Left renal cortex interstitium (tissue), 4 donors: ENCODE measurements at places on chromosomes 2 and 18. TPM values are rescaled to one million over a fixed set of nuclear protein-coding genes. Genes with fewer than 3 reads are reported as not detected.

DNA sequence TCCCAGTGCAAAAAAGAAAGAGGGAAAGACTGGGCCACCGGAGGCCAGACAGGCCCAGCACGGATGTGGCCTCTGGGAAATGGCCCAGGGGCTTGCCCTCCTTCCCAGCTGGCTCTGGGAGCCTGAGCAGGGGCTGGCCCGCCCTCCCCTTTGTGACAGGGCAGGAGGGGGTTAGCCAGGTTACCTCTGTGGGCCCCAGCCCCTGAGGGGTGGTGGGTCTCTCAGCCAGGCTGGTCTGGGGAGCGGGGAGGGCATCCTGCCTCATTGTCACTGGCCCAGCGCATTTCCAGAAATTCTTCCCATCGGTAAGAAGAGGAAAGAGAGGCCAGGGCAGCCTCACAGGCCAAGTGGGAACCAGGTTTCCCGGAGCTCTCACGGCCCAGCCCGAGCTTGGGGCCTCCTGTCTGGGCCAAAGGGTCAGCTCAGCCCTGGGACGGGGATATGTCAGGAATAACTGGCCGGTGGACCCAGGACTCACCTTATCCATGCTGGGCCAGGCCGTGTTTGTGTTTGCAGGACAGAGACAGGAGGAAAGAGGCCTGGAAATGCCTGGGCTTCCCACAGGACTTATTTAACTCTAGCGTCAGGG, 182.2 kb downstream of the ZFP36L2 start:
- no peak for DNase-seq

DNA sequence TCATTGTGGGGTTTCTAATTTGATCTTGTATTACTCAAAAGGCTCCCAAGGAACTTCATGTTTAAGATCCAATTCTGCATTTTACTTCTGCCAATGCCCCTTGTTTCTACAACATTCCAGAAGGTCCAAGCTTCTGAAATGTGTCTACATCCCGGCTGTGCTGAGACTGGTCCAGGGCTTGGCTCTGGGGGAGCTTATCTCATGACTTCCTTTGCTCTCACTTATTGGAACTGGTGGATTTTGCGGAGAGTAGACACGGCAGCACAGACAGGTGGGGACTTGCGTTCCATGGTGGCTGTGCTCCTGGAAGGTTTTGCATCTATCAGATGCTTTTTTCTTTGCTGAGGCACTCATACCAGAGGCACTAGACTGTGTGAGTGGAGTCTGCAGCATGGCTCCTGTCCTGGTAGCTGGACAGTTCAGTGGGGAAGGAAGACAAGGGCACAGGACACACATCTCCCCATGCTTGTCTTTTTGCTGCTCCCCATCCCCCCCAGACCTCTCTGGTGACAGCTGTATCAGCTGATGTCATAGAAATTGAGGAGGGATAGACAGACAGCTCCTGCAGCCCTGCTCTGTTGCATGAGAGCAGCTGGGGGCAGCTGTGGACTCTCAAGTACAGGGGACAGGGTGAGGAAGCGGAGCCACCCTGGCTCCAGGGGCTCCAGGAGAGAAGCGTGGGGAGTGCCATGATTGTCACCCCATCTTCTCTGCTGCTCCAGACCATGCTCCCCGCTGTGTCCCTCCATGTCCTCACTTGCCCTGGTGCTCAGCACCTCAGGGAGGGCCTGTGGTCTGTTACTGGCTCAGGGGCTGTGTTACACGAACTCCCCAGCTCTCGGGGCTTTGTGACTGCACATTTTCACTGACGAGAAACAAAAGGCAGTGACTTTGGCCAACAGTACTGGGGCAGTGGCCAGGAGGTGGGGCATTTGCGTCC, 46.0 kb downstream of the ACAA2 start:
- DNase-seq = no peak

GRCh38 chr2:234366891-234367290, 130.0 kb downstream of the ARL4C start:
- DNase-seq = no peak

- DNase-seq = no peak
Observed at GRCh38 chr2:37600735-37601134, 70.7 kb downstream of the CDC42EP3 start.

DNA sequence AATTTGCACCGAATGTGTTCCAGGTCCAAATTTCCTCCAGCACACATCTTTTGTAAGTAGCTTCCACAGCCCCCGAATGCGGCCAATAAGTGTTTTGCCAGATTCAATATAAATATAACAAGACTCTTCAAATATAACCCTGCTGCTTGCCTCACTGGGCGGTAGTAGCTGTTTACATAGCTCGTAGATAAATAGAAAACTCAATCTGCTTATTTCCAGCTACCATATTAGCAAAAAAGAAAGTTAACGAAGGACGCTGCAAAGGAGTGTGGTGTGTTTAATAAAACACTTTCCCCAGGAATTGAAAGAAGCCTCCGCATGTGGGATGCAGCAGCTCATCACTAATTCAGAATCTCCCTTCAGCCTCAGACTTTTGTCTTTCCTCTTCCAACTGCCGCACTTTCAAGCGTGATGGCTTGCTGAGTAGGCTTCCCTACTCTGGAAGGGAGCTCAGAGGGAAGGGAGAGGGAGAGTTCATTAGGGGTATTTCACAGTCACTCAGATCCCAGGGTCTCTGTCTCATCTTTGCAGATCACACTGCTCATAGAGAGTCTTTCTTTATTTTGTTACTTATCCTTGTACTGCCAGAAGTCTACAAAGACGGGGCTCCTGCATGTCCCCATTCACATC, 367.0 kb downstream of the RND3 start:
- DNase-seq = no peak

DNA sequence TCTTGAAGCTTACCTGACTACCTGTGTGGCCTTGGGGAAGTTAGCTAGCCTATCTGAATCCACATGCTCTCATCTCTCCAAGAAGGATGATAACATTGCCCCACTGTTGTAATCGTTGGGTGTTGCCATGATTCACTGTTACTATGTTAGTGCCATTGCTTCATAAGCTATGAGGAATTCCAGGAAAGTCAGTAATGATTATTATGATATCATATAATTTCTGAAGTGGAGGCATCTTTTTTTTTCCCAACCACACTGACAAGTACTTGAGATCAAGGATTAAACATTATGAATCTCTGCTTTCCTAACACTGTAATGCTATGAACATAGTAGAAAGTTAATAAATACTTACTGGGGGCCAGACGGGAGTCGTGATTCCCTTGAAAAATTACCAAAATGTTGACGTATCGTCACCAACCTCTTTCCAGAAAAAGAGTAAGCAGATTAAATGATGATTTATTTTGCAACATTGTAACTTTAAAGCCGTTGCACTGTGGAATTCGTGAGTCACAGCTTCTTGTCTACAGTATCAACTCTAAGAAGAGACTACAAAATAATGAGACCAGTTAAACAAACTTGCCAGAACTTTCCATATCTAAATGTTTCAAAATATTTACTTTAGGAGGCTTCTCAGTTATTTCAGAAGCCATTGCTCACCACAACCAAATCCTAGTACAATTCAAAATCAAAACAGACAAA, 459.9 kb downstream of the PIK3C3 start:
- DNase-seq = no peak

- DNase-seq = no peak
Observed at GRCh38 chr18:34773961-34774766, 64.1 kb downstream of the DTNA start.

GRCh38 chr18:7945882-7946281, 378.8 kb downstream of the PTPRM start:
- DNase-seq = no peak

DNA sequence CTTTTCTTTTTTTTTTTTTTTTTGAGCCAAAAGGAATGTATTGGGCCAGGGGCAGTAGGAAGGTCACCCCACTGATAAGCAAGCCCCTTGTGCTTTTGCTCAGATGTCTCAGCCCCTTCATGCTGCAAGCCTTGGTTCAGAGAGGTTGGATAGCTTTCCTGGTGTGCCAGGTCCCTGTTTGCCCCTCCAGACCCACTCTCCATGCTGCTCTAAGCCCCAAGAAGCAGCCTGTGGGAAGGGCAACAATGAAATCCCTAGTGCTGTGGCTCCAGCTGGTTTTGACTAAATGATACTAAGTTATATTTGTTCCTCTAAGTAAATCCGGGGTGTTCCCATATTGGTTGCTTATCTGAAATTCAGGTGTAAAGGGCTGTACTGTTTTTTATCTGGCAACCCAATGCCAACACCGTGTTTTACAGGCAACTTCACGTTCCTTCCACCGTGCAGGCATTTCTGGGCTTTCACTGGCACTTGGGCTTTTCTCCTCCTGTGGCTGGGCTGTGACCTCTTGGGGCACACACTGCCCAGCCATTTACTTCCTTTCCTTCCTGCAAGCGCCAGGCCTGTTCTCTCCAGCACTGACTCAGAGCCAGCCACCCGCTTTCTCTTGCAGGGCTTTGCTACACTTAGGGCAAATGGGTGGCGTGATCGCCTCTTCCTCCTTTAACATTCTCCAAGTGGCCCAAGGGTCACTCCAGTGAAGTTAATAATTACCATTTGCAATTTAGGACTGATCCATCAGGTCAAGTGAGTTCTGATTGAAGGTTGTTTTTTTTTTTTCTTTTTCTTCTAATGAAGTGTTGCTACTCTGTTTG, 21.6 kb downstream of the MERTK start:
- no peak for DNase-seq

DNA sequence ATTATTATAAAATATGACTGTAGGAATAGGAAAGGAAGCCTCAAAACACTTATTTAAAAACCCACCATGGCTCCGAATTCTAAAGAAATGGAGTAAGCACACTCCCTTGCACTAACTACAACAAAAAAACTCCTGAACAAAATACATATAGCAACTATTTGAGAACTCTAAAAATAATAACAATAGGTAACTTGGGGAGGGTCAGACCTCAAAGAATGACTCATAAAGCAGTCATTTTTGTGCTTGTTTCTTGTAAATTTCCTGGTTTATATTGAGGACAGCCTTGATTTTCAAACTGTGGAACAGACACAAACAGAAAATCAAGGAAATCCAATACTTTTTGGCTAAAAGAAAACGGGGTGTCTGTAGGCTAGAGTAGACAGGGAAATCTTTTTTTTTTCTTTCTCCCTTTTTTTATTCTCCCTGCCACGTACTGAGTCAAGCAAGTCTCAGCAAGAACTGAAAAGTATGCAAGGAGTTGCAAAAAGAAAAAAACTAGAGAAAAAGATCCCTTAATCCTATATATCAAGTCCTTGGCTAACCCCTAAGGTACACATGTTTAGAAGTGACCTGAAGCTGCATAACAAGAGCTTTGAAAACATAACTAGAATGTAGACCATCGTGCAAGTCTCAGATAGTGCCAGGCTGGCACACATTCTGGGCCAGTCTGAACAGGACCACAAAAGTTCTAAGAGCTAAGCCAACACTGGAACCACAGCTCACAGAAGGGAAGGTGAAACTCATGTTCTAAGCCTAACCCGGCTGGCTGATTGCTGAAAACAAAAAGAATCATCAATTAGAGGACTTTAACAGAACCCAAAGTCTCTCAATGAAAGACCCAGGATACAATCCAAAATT, 403.1 kb upstream of the LYPD1 start:
- DNase-seq = no peak

- DNase-seq = no peak
Observed at GRCh38 chr2:150605664-150606063, 118.2 kb upstream of the RND3 start.

GRCh38 chr2:95056044-95056443, 30.5 kb downstream of the MAL start:
- no peak for DNase-seq

DNA sequence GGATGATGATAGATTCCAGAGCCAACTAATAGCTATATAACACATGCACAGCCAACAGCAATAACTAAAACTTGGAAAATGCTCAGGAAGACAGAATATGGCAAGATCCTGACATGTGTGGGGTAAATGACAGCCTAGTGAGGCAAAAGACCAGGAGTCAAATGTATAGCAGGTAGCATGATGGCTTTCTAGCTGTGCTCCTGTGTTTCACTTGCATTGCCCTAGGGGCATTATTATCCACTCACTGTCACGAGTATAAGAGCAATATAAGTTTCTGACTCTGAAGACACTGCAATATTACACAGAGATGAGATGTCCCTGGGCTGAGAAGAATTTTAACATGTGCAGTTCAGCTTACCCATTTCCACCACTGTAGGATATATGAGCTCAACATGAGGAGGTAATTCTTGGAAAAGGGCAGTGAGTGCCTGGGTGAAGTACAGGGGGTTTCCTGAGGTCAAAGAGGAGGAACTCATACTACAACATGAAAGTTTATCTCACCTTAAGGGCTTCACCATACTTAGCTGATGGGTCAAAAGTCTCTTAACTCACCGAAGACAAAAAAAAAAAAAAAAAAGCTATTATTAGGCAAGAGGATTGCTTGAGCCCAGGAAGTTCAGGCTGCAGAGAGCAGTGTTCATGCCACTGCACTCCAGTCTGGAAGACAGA, 1385.6 kb upstream of the SLC39A10 start:
- no peak for DNase-seq

GRCh38 chr2:162091325-162092007, 17.5 kb upstream of the DPP4 start:
- DNase-seq = no peak

DNA sequence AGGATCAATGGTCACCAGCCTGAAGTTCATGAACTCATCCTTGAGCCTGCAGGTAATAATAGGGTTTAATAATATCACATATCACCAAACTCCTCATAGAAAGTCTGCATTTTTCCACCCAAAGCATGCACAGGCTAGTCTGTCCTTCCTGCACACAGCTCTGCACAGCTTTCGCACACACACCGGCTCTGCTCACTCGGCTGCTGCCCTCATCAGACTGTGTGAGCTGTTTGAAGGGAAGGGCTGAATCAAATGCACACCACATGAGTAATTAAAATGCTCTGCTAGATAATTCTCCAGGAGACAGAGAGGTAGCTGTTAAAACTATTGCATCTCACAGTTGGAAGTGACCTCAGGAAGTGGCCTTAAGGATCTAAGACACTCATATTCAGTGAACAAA, 108.4 kb upstream of the YPEL5 start:
- DNase-seq = no peak

DNA sequence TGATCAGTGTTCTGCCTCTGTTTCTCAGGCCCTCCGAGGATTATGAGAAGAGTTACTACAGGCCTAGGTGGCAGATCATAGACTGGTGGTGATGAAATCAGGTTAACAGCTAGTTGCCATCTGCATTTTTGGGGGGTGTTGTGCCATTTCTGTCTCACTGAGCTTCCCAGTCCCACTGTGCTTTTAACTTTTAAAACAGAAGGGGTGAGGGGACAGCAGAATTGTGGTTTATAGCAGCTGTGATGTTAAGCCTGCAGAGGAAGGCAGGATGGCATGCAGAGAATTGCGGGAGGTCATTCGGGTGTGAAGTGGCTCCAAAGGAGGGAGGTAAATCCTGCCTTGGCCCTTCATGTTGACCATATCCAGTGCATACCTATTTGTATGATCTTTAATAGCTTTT, 5.0 kb downstream of the CAB39 start:
- DNase-seq = no peak

CAPN14 gene
- 0.03 TPM for polyA plus RNA-seq

VIT gene
- not detected for polyA plus RNA-seq

C2orf81 gene
- 5.6 TPM for polyA plus RNA-seq

TPO gene
- polyA plus RNA-seq = 0.11 TPM

TSPYL6 gene
- 0.13 TPM for polyA plus RNA-seq

AAMP gene
- 134 TPM for polyA plus RNA-seq

SERPINB12 gene
- polyA plus RNA-seq = not detected
